NCI-H1694 treated with DMSO at 0.1 percent for 48 hours (cell line): ENCODE measurements at places on chromosomes 4 and X.

DNA sequence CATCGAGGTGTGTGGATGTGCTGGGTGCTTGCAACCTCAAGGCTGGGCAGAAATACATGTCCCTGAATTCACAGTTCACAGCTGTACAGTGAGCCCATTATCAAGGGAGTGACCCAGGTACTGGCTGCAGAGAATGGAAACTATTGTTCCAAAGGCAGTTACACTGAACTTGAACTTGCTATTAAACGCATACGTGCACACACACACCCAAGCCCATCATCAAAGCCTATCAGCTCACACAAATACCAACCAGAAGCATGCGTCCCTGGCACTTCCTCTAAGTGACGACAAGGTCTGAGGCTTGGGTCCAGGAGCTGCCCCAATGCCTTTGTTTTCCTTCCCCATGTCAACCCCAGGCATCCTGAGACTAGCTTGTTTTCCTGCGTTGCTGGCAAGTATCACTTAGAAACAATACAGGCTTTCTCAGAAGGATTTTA is 88.6 kb downstream of the IRF2 start:
- no peak for DNase-seq

GRCh38 chr4:120517966-120518365 is 404.6 kb downstream of the PRDM5 start:
- DNase-seq: no peak

DNA sequence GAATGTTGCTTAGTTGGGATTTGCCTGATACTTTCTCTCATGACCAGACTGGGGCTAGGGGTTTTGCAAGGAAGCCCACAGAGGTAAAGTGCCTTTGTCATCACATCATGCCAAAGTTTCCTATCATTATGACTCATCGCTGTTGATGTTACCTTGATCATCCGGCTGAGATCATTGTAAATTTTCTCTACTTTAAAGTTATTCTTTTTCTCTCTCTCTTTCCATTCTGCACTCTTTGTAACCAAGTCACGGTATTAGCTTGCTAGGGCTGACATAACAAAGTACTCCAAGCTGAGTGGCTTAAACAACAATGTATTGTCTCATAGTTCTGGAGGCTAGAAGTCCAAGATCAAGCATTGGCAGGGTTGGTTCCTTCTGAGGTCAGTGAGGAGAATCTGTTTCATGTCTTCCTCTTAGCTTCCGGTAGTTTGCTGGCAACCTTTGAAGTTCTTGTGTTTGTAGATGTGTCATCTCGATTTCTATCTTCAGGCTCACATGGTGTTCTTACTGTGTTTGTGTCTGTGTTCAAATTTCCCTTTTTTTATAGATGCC is 113.0 kb downstream of the DTHD1 start:
- DNase-seq: no peak

GRCh38 chr4:44438687-44439086 is 9.9 kb downstream of the KCTD8 start:
- no peak for DNase-seq

DNA sequence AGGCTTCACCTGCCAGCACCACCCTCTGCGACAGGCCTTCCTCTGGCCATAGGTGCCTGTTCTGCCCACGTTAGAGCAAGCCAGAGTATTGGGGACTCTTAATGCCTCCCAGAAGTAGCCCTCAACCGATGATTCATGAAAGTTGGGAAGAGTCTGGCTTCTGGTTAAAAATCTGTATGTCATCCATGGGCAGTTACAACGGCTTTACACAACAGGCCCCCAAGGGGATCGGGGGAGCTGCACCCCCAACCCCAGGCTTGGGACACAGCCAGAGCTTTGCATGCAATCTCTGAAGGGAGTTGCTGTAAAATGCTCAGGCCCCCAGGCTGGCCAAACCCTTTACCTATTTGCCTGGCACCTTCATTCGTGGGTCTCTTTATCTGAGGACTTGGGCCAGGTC is 5.4 kb upstream of the CYTL1 start:
- no peak for DNase-seq

GRCh38 chrX:150899191-150899757 is 806 bp upstream of the CD99L2 start:
- DNase-seq: no peak

- no peak for DNase-seq
These were observed 263.6 kb downstream of the DCTD start for GRCh38 chr4:182653596-182653995.

DNA sequence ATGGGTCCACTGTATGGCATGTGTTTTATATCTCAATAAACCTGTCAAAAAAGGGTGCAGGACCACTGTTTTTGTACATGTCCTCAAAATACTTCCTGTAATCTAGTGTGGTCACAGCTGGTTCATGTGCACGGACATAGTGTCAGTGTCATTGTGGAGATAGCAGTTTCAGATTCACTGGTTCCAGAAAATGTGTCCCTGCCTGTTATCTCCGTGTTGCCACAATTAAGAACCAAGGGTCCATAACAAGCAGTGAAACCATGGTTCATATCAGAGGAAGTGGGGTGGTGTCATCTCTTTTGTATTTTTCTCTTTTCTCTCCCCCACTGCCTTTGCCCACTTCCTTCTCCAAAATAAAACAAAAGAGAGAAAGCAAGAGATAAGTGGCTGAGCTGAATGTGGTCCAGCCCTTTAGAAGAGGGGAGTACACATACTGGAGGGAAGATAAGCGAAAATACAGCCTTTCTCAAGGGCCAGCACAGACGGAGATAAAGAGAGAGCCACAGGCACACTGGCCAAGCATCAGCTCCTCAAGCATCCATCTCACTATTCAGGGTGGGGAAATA is 51.2 kb downstream of the TBL1X start:
- no peak for DNase-seq

GRCh38 chr4:117957571-117957970 is 76.7 kb upstream of the NDST3 start:
- peak; percentile 24 for DNase-seq

- DNase-seq: no peak
These were observed 89.2 kb downstream of the CHRDL1 start for GRCh38 chrX:110706446-110706845.

GRCh38 chr4:126647756-126648397 is 984.9 kb upstream of the INTU start:
- no peak for DNase-seq

DNA sequence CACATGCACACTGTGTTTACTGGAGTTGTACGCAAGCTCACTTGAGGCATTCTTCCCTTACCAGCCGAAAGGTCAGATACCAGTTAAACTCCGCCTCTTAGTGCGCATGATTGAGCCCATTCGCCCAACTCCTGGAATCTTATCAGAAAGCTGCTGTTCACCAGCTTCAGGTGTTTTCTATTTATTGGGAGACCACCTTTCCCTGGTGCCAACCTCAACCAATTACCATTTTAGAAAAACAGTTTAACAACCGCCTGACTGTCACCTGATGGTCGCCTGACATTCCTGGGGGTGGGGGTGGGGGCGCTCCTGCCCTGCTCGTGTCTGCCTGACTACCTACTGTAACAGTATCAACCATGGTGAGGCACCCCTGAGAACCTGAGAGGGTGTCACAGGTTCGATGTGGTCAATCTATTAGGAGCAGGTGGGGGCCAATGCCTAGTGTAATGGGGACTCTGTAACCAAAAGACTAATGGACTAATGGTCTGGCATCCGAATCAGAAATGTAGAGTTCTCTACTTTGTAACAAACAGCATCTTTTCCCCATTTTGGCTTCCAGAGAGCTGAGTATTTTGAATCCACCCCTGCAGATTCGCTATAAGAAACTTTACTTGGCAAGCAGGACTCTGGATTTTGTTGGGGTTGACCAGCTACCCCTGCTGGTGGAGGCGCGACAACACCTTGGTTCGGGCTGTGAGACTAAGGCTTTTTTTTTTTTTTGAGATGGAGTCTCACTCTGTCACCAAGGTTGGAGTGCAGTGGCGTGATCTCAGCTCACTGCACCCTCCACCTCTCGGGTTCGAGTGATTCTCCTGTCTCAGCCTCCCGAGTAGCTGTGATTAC is 58.2 kb upstream of the ZNF157 start:
- peak; percentile 65 for DNase-seq

GRCh38 chr4:145216535-145216934 is 36.1 kb upstream of the OTUD4 start:
- peak; percentile 40 for DNase-seq

DNA sequence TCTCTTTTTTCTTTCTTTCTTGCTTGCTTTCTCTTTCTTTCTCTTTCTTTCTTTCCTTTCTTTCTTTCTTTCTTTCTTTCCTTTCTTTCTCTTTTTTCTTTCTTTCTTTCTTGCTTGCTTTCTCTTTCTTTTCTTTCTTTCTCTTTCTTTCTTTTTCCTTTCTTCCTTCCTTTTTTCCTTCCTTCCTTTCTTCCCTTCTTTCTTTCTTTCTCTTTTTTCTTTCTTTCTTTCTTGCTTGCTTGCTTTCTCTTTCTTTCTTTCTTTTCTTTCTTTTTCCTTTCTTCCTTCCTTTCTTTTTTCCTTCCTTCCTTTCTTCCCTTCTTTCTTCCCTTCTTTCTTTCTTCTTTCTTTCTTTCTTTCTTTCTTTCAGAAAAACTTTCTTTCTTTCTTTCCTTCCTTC is 108.1 kb upstream of the SHOX start:
- DNase-seq: no peak

DNA sequence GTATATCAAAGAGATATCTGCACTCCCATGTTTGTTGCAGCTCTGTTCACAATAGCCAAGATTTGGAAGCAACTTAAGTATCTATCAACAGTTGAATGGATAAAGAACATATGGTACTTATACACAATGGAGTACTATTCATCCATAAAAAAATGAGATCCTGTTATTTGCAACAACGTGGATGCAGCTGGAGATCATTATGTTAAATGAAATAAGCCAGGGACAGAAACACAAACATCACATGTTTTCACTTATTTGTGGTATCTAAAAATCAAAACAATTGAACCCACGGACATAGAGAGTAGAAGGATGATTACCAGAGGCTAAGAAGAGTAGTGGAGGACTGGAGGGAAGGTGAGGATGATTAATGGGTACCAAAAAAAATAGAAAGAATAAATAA is 14.2 kb downstream of the IQCM start:
- DNase-seq: no peak

DNA sequence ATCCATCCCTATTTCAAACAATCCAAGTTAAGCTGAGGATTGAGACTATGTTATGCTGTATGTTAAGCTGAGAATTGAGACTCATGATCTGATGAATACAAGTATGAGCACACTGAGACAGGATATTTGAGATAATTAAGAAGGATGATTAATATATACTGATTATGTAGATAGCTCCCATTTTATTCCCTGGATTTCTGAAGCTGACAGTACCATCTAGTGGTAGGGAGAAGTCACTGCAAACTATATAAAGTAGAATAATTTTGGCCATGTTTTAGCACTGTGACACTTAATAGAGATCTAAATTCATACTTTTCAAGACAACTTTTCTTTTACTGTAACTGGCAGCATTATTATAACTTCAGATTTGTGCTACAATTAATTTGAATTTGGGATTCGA is 63.8 kb upstream of the HPRT1 start:
- peak; percentile 42 for DNase-seq

DNA sequence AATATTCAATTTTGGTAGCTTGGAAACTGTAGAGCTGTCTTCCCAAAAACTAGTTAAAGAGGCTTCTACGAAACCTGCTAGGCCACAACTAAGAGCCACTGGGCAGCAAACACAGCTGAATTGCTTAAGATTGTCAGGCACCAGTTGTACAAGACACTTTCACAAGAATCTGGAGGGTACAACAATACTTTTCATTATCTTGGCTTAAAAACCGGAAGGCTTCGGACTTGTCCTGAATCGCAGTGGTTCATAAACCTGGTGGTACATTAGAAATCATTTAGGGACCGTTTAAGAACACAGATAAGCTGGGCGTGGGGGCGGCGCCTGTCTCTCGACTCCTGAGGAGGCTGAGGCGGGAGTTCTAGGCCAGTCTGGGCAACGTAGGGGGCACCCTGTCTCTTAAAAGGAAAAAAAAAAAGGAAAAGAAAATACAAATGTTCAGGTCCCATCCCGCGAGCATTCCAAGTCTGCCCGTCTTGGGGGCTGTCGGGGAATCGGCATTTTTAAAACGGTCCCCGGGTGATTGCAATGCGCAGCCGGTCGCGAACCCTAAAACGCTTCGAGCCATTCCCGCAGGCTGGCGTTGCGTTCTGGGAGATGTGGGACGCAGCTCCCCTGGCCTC is 763 bp downstream of the PYURF start:
- DNase-seq: no peak

- no peak for DNase-seq
These were observed 66.4 kb upstream of the GUCY1A1 start for GRCh38 chr4:155600244-155600643.

- no peak for DNase-seq
These were observed 16.7 kb downstream of the NR3C2 start for GRCh38 chr4:148425327-148426110.

- DNase-seq: no peak
These were observed 9.6 kb downstream of the ZAR1 start for GRCh38 chr4:48499551-48500066.

- DNase-seq: no peak
These were observed 350.1 kb downstream of the AR start for GRCh38 chrX:67893931-67894330.

DNA sequence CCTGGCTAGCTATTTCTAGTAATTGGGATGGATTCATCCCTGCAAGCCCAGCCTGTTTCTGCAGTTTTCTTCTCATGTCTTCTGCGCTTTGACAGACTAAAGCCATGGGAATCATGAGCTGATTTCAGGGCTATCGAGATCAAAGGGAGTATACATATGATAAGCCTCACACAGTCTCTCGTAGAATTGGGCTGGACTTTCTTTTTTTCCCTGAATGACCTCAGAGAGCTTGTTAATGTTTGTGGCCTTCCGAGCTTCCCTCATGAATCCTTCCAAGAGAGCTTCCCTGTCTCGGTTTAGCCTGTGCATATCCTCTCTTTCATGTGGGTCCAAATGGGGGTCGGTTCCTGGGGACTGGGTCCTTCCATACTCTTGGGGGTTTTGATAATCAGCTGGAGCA is 130.3 kb downstream of the ADRA2C start:
- DNase-seq: no peak

GRCh38 chr4:21002976-21003375 is 302.7 kb downstream of the PACRGL start:
- no peak for DNase-seq

GRCh38 chrX:124239911-124240310 is 92.5 kb upstream of the TEX13D start:
- DNase-seq: no peak

- no peak for DNase-seq
These were observed 10.2 kb upstream of the STK32B start for GRCh38 chr4:5040856-5041620.

DNA sequence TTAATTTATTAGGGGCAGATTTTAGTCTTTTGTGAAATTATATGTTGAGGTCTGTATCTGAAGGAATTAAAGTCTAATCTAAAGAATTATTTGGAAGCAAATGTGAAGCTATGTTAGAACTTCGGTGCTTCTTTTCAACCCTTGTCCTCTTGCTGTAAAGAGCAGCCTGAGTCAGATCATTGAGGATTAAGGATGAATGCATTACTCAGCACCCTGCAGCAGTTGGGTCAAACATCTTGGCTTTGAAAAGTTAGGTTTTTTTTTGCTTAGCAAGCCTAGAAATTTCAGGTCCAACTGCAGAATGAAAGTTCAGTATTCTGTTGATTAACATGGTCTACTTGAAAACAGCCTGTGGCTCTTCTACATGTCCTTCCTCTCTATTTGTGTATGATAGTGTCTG is 57.6 kb downstream of the SLC4A4 start:
- no peak for DNase-seq
